HS-5 (cell line): ENCODE measurements at places on chromosomes 13 and 19.

- no peak for DNase-seq
These were observed 37.9 kb upstream of the CPB2 start for GRCh38 chr13:46142776-46143175.

DNA sequence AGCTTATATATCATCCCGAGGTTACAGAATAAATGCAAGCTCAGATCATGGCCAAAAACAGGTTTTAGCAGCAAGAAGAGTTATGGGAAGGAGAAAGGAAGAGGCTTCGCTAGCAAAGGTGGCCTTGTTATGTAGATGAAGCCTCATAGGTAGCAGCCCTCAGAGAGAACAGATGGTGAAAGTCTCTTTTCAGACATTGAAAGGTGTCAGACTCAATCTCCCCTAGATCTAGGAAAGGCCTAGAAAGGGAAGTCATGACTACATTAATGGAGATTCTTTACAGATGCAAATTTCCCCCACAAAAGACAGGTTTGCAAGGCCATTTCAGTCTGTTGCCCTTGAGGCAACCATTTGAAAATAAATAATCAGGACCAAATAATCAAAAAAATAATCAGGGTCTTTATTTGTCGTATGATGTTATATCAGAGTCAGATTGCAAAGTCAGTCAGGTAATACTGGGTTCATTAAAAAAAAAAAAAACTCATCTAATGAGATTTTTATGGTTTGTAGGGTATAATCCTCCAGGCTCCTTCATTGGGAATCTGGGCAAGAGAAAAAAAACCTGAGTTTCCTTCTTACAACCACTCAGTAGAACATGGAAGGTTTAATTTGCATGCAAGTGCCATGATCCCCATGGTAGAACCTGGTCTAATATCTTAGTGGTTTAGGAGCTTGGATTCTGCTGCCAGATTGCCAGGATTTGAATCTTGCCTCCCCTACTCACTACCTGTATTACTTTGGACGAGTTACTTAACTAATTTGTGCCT is 50.8 kb upstream of the HTR2A start:
- DNase-seq, result no peak

DNA sequence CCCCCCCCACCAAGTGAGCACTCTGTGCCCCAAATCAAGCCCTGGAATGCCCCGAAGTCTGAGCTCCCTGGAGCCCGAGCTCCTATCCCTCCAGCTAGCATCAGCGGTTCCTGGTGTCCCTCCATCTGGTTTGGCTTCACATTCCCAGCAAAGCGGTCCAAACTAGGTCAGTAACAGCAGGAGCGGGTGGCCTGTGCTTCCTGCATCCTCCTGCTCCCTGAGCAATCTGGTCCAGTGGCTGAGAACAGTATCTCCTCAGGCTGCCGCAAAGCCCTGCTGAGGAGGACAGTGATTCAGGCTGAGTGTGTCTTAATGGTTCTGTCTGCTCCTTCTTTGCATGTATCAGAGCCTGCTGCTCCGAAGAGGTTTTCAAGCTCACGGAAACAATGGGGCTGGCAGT is 25.9 kb downstream of the RASL11A start:
- no peak for DNase-seq

DNA sequence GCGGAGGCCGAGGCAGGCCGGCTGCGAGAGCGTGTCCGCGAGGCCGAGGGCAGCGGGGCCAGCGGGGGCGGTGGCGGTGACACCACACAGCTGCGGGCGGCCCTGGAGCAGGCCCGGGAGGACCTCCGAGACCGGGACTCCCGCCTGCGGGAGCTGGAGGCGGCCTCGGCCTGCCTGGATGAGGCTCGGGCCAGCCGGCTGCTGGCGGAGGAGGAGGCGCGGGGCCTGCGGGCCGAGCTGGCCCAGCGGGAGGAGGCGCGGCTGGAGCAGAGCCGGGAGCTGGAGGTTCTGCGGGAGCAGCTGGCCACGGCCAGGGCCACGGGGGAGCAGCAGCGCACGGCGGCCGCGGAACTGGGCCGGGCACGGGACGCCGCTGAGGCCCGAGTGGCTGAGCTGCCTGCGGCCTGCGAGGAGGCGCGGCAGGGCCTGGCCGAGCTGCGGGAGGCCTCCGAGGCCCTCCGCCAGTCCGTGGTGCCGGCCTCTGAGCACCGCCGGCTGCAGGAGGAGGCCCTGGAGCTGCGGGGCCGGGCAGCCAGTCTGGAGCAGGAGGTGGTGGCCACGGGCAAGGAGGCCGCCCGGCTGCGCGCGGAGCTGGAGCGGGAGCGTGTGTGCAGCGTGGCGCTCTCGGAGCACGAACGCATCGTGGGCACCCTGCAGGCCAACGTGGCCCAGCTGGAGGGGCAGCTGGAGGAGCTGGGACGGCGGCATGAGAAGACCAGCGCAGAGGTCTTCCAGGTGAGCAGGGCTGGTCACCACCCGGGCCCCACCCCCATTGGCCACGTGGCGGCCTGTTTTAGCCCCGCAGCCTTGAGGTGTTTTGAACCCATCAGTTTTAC is 11.7 kb upstream of the EBI3 start:
- no peak for DNase-seq
